ENCODE measurements at places on chromosomes 3 and 15.

DNA sequence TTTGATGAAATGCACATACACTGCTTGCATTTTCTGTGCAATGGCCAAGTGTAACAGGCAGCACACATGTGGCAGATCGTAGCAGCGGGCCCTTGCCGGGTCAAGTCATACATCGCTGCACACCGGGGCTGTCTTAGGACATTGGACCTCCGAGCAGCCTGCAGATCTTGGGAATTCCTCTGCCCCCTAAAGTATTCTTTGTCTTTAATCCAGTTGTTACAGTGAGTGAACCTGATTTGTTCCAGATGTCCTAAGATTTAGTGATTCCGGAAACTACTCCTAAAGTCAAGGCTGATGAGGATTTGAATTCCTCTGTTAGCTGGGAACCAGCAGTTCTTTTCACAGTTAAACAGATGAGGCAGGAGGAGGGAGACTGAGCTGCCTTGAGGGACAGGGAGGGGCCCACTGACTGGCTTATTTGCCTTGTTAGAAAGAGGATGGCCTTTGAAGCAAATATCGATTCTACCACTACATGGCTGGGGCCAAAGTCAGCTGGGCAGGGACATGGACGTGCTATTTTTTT lies 190.7 kb upstream of the CTDSPL start:
- no peak for DNase-seq

DNA sequence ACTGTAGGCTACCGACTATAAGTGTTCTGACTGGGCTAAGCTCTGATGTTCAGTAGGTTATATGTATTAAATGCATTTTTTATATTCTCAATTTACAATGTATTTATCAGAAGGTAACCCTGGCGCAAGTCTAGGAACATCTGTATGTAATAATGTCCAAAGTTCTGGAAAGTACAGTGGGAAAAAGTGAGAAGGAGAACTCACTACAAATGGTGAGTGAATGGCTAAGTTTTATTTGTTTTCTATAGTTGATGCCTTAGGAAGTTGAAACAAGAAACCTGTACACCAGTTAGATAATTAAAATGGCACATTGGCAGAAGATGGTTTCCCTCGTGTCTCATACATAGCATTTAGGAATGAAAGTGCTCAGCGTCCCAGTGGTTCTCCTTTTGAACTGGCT lies 333.4 kb upstream of the THRB start:
- no peak for DNase-seq

- DNase-seq = no peak
Observed at GRCh38 chr3:156511987-156512677, 42.8 kb downstream of the SSR3 start.

DNA sequence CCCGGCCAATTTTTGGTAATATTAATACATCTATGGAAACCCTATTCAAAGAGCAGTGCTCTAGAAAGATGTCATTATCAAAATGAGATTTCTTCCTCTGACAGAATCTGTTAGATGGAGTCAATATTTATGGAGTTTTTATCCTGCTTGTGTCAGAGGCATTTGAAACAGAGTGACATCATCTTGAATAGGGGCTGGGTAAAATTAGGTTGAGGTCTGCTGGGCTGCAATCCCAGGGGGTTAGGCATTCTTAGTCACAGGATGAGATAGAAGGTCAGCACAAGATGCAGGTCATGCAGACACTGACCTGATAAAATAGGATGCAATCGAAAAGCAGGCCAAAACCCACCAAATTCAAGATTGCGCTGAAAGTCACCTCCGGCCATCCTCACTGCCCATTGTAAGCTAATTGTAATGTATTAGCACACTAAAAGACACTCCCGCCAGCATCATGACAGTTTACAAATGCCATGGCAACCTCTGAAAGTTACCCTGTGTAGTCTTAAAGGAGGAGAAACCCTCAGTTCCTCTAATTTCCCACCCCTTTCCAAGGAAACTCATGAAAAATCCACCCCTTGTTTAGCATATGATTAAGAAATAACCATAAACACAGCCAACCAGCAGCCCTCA lies 27.3 kb upstream of the CCDC50 start:
- no peak for DNase-seq

DNA sequence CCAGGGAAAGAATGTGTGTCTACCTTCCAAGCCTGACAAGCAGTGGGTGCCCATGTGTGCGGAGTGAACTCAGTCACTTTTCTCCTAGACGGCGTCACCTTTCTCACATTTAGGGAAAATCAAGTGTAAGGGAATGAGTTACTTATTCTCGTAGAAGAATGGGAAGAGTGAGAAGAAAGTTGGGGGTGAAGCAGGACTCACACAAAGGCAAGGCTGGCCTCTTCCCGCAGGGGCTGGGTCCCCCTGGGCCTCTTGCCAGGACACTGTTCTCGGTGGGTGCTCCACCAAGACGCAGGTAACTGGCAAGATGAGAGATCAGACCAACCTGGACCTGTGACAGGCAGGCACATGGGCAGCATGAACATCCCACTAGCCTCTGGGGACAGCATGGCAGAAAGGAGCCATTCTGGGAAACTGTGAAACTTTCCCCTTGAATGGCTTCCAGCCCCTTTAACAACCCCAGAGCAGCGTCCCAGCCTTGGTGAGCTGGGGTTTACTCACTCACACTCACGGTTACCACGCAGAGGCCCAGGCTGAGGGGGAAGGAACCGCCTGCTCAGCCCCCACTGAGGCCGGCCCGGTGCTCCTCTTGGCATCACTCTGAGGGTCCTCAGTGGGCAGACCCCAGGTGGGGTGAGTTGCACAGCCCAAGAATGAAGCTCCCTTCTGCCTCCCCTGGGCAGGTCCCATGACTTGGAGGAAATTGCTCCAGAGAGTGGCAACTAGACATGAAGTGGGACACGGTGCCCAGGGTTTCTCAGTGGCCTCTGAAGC lies 15.0 kb upstream of the SRP14 start:
- no peak for DNase-seq

DNA sequence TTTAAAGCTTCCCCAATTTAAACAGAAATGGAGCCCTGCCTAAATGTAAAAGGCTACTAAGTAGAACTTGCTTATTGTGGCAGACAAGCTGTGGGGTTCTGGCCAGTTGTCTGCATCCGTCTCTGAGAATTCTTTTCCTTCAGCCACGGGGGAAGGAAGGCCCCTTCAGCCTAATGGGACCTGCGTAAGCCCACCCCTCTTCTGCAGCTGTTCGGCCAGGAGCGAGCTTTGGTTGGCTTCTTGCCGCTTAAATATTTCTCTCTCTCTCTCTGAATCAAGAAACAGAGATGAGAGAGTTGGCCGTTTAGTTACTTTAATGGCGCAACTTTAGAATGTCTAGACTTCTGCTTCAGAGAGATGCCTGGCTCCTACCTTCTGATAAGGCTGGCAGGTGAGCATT lies 151.7 kb upstream of the PROK2 start:
- DNase-seq = no peak

DNA sequence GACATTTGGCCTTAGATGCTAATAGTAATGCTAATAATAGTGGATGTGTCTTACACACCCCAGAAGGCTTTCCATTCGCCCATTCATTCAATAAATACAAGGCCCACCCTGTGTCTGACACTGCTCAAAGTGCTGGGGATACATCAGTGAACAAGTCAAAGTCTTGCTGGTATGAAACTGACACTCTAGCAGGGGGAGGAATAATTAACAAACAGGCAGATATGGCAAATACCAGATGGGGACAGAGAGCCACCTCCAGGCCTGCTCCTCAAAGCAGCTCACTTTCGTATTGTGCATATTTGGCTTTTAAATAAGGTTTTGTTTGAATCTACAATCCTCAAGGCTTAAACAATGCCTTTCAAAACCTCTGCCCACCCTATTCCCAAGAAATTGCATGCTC lies 28.3 kb upstream of the LYZL4 start:
- DNase-seq = no peak

DNA sequence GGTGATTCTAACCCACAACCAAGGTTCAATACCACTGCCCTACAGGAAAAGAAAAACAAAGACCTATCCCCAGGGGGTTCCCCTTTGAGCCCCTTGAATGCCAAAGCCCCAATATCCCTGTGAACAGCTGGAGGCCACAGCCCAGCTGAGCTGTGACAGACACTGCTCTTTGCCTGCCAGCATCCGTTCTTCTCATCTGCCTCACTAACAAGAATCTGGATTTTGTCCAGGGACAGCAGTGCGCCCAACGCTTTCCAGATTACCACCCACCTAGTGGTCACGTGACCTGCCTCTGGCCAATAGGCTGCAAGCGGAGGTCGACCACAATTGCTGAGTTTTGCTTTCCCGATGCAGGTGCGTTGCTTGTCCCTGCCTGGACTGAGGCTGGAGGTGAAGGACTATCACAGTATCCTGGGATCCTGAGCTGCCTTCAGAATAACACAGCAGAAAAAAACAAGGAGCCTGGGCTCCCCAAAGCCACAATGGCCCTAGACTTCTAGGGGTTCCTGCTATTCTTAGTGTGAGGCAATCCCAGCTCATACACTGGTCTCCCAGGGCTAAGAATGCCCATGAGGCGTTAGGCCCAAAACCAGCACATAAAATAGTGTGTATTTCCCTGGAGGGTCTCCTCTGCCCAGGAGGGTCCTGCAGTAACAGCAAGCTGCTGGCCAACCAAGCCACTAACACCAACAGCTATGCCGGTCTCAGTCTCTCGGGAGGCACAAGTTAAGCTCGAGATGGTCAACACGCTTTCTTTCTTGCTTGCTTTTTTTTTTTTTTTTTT lies 13.8 kb downstream of the BDH1 start:
- no peak for DNase-seq

DNA sequence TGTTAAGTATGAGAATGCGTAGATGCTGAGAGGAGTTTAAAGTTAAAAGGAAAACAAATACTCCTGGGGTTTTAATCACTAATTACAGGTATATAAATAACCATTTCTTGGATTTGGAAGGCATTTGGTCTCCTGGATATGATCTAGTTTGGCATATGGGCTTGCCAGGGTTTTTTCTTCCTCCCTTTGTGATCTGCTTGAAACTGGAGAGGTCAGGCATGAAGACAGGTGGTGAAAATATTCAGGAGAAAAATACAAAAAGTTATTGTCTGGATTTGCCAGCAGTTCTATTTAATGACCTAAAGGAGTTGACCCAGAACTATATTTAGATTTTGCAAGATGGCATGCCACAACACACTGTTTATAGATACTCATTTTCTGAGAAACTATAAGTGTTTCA lies 136.3 kb downstream of the DIPK2A start:
- no peak for DNase-seq

GRCh38 chr3:112579697-112580096 lies 17.9 kb downstream of the SLC35A5 start:
- DNase-seq = no peak

All from stimulated activated CD4-positive, alpha-beta T cell treated with anti-CD3 and anti-CD28 coated beads, Interleukin-15, amount 100 ng/mL, for 48 hours (primary cell).